ENCODE measurements at places on chromosomes 13 and 19. TPM values are rescaled to one million over a fixed set of nuclear protein-coding genes. Genes with fewer than 3 reads are reported as not detected.

GRCh38 chr19:43450545-43450997 lies 14.8 kb downstream of the LYPD3 start:
- DNase-seq: no peak

DNA sequence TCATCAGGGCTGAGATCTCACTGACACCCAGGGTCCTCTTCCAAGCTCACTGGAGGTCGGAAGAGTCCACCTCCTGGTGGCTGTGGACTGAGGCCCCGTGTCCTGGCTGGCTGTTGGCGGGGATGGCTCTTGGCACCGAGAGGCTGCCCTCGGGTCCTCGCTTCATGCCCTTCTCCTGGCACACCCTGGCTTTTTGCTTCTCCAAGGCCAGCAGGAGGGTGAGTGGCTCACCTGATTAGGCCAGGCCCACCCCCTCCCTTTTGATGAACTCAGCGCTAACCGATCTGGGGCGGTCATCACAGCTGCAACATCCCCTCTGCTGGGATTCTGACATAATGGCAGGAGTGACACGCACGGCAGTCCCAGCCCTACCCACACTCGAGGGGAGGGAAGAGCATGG lies 4.4 kb downstream of the SLC39A3 start:
- no peak for DNase-seq

DNA sequence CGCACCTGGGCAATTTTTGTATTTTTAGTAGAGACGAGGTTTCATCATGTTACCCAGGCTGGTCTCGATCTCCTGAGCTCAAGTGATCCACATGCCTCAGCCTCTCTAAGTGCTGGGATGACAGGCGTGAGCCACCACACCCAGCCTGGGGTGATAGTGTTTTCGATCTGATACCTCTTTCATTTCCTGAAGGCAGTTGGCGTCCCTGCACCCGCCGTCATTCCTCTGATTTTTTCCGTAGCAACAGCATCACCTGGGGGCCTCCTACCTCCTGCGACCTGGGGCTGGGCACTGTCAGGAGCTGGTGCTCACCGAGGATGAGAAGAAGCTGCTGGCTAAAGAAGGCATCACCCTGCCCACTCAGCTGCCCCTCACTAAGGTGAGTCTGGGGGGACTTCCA lies 10.8 kb downstream of the CREB3L3 start:
- no peak for DNase-seq

DNA sequence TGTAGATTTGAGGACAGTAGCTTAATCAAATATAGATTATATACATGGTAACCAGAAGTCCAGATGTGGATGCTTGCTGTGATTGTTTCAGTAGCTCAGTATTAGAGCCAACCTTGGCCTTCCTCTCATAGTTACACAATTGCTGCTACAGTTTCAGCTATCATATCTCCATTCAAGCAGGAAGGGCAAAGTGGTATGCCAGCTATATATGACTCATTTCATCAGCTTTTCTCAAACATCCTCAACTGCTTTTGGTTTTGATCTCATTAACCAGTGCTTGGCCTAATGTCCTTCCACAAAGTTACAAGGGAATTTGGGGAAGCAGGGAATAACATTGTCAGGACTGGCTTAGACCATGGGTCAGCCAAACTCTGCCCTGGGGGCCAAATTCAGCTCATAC lies 73.0 kb upstream of the MAB21L1 start:
- DNase-seq: no peak

DNA sequence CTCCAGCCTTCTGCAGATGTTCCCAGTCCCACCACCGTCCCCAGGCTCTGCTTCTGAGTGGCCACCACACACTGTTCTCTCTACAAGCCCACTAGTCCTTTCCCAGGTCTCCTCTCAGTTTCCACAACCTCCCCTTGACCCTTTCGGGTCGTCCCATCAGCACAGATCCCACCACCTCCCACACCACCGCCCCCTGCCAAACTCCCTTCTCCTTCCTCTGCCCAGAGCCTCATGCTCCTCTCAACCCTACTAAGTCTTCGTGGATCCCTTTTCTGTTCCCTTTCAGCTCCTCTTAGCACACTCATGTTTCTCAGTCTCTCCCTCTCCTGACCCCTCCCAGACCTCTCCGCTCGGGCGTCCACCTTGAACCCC lies 1.9 kb downstream of the NAPA start:
- no peak for DNase-seq

Gene RASA3
- total RNA-seq: 20.1 TPM
